Endothelial cell (in vitro differentiated cells): ENCODE measurements at places on chromosomes 6 and 20.

GRCh38 chr20:51749674-51750036 lies 18.5 kb downstream of the ATP9A start:
- no peak for DNase-seq

DNA sequence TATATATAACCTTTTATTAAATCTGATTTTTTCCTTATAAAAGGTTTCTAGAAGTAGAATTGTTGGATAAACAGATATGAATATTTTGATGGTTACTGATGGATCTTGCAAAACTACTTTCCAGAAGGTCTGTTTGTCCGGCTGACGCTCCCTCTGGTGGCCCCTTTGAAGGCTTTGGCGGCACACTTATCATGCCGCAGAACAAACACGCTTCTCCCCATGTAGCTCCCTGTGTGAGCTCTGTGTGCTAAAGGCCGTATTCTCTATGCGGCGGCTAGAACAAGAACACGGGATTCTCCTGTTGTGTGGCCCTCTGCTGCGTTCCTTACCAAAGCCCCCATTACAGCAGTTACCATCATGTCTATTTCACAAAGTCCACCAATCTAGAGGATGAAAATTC lies 30.0 kb downstream of the PPP1R3G start:
- DNase-seq: no peak

GRCh38 chr6:17297271-17298080 lies 16.3 kb downstream of the RBM24 start:
- no peak for DNase-seq

DNA sequence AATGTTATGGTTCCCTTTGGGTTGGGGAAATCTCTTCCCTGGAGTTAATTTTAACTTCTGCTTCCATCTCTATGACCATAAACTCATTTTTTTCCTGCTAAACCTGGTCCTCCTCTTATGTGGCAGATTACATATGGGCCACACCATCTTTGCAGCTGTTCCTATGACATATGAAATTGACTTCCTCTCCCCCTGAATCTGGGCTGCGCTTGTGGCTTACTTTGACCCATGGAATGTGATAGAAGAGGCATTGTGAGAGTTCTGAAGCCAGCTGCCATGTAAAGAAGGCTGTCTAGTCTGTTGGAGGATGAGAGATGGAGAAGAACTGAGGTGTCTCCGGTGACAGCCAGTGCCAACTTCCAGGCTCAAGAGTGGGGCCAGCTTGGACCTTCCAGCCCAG lies 100.1 kb downstream of the CDC5L start:
- no peak for DNase-seq

- no peak for DNase-seq
Measured at GRCh38 chr20:35490736-35491181, 35.4 kb downstream of the CEP250 start.

- no peak for DNase-seq
Measured at GRCh38 chr6:26533532-26533931, 4.6 kb upstream of the HMGN4 start.

GRCh38 chr6:152975204-152975915 lies 7.5 kb downstream of the FBXO5 start:
- DNase-seq: no peak

- DNase-seq: no peak
Measured at GRCh38 chr6:128572294-128572693, 51.9 kb upstream of the PTPRK start.

GRCh38 chr20:39503902-39504709 lies 542.0 kb downstream of the DHX35 start:
- no peak for DNase-seq

GRCh38 chr6:161415302-161415855 lies 141.5 kb upstream of the AGPAT4 start:
- peak; percentile 26 for DNase-seq

DNA sequence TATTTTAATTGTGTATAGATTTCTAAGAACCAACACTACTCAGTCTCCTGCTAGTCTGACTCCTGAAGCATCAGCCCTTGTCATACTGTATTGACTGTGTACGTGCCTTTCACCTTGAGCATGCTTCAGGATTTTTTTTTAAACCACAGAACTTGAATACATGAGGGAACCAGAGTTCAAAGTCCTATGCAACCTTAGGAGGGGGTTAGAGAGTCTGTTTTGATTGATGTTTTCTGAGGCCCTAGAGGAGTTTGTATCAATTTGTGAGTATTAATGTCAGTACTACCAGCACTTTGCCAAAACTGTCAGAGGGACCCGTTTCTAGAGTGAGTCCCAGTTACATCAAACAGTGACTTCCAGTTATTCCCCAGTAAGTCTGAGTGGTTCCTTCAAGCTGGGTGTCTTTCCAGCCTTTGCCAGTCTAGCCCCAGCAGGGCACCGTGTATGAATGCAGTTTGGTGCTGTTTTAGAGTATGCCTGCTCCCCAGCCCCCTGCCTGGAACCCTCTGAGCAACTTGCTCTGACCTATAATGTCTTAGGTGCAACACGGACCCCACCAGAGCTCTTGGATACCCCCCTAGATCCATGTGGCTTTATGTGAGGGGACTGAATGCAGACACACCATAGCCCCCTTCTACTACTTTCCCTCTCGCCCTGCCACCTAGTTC lies 8.5 kb downstream of the TP53INP2 start:
- DNase-seq: no peak

DNA sequence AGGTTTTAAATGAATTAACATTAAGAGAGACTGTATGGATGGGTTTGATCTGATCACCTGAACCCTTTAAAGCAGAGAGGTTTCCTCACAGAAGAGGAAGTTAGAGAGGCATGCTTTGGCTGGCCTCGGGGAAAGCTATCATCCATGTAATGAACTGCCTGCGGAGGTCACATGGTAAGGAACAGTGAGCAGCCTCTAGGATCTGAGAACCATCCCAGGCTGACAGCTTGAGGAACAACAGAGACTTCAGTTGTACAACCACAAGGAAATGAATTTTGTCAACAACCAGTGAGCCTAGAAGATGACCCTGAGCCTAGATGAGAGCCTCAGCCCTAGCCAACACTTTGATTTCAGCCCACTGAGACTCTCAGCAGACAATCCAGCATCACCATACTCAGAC lies 2.9 kb upstream of the COL21A1 start:
- DNase-seq: no peak

DNA sequence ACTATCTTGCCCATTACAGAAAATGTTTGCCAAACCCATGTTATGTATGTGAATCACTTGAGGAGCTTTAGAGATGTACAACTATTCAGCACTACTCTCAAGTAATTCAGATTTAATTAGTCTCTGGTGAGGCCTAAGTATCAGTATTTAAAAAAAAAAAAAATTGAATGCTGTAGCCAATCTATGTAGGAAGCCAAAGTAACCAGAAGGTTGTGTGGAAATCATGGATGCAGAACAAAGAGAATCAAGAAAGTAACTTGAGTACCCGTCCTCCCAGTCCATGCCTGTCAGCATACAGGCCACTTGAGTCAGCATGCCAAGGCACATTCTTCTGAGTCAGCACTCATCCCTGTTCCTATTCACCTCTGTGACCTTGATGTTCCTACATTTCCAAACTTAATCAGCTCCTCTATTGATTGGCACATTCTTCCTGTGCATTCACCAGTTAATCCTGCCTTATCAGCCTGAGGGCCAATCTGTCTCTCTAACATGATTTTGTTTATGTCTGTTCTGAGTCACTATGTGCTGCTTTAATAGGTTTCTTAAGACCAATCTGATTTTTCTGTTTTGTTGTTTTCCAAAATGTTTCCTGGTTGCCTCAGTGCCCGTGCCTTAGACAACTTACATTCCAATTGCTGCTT lies 165.6 kb downstream of the KCNQ5 start:
- DNase-seq: no peak

- no peak for DNase-seq
Measured at GRCh38 chr6:9307786-9308185, 872.4 kb upstream of the SLC35B3 start.

DNA sequence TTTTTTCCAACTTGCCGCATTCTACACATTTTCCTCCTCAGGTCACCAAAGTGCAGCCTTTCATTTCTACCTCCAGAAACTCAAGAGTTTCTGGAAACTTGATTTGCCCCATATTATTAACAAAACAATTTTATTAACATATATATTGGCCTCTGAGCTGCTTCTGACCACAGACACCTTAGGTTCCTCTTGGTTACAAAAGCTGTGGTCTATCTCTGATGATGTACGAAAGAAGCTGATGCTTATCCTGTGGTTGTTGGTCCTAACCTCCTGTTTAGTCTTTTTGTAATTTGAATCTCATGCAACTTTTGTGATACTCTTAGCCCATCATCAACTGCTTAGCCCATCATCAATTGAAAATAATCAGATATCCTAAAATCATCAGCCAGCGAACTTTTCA lies 735.7 kb downstream of the KIF16B start:
- DNase-seq: no peak

DNA sequence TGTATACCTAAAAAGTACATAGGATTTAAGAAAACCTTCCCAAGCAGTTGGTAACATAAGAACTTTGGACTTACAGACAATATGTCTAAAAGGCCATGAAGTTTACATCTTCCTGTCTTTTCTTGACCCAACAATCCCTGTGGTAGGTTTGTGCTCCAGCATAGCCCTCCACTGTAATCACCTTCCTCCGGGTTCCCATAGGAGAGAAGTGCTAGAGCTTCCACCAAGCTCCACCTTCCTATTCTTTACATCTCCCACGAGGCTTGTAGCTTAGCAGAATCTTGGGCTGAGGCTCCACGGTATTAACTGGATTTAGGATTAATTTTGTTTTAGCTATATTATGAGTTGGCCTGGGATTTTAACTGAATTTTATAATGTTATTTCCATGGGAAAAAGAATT lies 23.3 kb downstream of the ADGRG6 start:
- DNase-seq: no peak

- DNase-seq: no peak
Measured at GRCh38 chr6:68196645-68197044, 438.4 kb upstream of the ADGRB3 start.

- DNase-seq: no peak
Measured at GRCh38 chr6:110529907-110530306, 53.5 kb upstream of the SLC22A16 start.

- DNase-seq: no peak
Measured at GRCh38 chr6:24026050-24026449, 100.0 kb upstream of the NRSN1 start.
